ENCODE measurements at places on chromosomes 12 and 14.

DNA sequence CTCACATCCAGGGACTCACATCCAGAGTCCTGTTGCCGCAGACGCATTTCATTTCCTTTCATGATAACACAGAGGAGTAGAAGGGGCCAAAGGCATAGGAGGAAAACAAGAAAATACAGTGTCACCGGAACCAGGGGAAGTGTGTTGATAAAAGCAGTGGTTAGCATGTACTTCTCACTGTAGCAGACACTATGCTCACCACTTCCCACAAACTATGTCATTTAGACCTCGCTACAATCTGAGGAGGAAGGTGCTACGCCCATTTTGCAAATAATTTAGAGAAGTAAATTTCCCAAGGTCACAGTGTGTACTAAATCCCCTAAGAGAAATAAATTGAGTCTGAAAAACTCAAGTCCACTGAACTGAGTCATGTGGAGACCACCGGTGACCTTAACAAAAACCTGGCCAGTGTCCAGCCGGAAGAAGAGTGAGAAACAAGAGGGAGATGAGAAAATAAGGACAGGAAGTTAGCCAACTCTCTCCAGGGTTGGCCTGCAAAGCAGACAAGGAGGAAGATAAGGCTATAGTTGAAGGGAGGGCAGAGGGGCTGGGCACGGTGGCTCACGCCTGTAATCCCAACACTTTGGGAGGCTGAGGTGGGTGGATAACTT lies 25.8 kb upstream of the TMCC3 start:
- peak; percentile 3 for DNase-seq

DNA sequence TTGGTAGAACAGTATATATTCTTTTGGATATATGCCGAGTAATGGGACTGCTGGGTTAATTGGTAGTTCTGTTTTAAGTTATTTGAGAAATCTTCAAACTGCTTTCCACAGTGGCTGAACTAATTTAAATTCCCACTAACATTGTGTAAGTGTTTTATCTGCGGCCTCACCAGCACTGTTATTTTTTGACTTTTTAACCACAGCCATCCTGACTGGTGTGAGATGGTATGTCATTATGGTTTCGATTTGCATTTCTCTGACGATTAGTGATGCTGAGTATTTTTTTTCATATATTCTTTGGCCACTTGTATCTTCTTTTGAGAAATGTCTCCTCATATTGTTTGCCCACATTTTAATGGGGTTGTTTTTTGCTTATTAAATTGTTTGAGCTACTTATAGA lies 357.4 kb downstream of the C12orf50 start:
- no peak for DNase-seq

DNA sequence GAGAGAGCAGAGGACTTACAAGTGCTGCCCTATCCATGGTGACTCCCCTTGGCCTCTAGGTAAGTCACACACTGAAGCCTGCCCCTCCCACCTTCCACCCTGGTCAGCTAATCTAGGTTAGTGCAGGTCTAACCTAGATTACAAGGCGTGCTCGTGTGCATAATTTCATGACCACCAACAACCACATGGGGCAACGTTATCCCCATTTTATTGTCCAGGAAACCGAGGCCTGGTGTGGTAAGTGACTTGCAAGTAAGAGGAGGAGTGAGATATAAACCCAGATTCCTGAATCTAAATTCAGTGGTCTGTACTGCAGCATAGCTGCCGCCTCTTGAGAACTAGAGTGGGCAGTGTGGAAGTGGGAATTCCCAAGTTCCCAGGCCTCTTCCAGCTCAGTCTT lies 171.1 kb downstream of the DAD1 start:
- no peak for DNase-seq

- no peak for DNase-seq
Observed at GRCh38 chr12:123475246-123475703, 17.3 kb downstream of the SNRNP35 start.

DNA sequence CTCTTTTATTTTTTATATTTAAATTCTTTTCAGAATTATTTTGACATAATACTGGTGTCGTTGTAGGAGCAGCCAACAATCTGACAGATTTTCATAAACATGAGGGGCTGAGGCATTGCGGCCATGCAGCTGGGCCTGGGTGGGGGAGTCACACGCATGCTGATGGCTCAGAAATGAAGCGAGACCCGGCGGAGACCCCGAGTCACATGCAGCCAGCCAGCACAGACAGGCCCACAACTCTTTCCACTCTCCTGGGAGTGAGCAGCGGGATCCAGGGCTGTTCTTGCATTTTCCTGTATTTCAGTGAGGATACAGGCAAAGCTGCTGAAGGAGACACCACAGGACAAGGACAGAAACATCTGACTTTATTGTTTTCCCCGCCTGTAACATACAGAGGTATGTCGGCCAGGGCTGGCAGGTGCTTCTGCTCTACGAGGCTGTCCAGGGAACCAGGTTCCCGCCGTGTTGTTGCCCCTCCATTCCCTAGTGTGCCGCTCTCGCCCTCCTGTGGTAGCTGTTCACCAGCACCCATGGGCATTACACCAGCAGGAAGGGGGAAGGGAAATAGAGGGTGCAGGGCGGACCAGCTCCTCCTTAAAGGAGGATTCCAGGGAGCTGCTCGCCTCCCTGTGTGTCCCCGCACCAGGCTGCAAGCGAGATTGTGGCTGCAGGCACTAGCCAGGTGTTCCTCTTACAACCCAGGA lies 30.5 kb downstream of the FZD10 start:
- no peak for DNase-seq

DNA sequence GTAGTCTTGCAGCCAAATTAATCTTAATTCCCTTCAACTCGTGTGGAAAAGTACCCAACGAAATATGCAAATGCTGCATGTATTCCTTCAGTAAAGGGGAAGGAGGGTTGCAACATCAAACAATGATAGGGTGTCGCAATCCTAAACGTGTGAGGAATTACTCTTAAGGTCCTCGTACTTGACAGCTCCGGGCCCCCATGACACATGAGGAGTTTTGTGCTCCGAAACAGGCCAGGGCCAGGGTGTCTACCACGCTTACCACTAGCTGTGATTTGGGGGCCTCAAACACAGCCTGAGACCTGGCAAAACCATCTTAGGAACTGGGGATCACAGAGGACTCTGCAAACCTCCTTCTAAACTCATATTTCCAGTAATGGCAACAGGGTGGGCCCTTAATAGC lies 20.4 kb downstream of the FOS start:
- no peak for DNase-seq

DNA sequence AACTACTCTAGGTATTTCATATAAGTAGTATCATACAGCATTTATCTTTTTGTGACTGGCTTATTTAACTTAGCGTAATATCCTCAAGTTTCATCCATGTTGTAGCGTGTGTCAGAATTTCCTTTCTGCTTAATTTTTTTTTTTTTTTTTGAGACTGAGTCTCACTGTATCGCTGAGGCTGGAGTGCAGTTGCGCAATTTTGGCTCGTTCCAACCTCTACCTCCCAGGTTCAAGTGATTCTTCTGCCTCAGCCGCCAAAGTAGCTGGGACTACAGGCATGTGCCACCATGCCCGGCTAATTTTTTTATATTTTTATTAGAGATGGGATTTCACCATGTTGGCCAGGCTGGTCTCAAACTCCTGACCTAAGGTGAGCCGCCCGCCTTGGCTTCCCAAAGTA lies 28.9 kb downstream of the PNMA1 start:
- no peak for DNase-seq

Data from CD4-positive, alpha-beta T cell treated with Interleukin-17A for 4 hours (primary cell).